ENCODE measurements at places on chromosomes 7 and 10.

GRCh38 chr7:148535217-148535616, 55.3 kb upstream of the C7orf33 start:
- DNase-seq = peak; percentile 70

GRCh38 chr7:27634671-27635493, 27.8 kb downstream of the HIBADH start:
- DNase-seq = peak; percentile 54

- no peak for DNase-seq
Measured at GRCh38 chr10:3972460-3973301, 187.7 kb upstream of the KLF6 start.

GRCh38 chr7:8637322-8637721, 203.9 kb downstream of the NXPH1 start:
- no peak for DNase-seq

DNA sequence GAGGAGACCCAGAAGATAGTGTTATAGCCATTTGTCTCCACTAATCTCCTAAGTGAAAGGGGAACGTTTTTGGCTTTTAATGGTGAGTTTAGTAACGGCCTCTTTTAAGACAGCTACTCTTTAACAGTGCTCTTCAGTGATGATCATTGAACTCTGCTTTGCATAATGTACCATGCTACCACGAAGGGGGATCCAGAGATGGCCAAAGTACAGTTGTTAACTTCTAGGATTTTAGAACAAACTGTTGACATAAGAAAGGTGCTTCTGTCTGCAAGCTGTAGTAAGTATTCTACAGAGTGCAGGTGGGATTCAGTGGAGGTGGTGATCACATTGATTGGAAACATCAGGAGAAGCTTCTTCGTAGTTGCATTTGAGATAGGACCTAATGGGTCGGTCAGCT, 114.1 kb upstream of the RPA3 start:
- DNase-seq = no peak

GRCh38 chr7:44257618-44258422, 57.0 kb downstream of the YKT6 start:
- no peak for DNase-seq

DNA sequence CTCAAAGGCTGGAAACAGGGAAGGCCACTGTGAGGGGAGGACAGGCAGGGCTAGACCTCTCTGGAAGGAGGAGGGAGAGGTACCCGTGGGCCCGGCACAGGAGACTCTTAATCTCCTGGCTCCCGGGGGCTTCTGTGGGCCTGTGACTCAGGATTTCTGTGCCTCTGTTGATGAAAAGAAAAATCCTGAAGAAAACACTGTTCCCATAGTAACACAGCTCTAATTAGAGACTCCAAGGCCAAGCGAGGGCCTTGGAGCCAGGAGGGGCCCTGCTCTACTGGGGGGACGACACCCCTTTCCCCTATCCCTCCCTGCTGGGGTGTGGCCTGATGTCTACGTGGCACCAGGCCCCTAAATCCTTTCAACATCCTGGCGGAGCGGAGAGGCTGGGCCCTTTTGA, 174.1 kb upstream of the TNRC18 start:
- DNase-seq = peak; percentile 58

- no peak for DNase-seq
Measured at GRCh38 chr7:102457352-102457924, 7.2 kb downstream of the ALKBH4 start.

DNA sequence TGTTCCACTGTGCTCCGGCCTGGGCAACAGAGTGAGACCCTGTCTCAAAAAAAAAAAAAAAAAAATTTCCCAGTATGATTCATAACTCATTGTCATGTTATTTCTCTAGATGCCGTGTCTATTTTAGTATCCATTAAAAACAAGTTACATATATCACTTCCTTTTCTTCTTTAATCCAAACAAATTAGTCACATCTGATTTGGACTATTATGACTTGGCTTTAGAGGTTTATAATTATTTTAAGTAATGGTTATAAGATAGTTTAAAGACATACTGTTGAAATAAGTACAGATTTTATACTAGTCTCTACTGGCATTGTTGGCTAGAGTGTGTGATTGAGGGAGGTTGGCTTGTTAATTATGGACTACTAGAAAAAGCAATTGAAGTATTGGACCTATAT, 53.3 kb downstream of the ZMYND11 start:
- DNase-seq = no peak

DNA sequence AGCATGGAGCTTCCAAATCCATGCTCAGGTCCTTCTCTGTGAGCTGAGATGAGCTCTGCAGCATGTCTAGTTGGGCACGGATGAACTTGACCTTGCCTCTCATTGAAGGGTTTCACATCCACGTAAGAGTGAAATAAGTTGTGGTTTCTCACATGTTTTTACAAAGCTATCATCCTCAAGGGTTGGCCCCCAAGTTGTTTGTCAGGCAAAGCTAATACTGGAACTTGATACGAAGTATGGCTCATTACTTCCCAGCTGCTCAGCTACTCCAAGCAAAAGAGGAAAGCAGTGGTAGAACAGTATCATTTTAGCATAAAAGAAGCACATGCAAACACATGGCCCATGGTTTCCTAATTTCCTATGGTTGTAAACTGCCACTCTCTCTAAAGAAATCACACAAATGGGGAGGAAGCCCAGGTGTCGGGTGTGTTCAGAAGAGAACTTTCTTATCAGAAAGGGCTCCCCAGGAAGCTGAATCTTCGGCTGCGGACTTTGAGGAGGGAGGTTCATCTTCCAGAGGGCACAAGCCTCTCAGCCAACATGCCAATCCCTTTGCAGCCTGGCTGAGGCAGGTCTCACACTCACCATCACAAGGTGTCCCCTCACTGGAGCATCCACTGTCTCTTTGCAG, 45.3 kb downstream of the PDLIM1 start:
- no peak for DNase-seq

GRCh38 chr7:146090023-146090645, 26.5 kb upstream of the CNTNAP2 start:
- DNase-seq = peak; percentile 83

- DNase-seq = no peak
Measured at GRCh38 chr7:157795643-157796042, 458.8 kb downstream of the DNAJB6 start.

DNA sequence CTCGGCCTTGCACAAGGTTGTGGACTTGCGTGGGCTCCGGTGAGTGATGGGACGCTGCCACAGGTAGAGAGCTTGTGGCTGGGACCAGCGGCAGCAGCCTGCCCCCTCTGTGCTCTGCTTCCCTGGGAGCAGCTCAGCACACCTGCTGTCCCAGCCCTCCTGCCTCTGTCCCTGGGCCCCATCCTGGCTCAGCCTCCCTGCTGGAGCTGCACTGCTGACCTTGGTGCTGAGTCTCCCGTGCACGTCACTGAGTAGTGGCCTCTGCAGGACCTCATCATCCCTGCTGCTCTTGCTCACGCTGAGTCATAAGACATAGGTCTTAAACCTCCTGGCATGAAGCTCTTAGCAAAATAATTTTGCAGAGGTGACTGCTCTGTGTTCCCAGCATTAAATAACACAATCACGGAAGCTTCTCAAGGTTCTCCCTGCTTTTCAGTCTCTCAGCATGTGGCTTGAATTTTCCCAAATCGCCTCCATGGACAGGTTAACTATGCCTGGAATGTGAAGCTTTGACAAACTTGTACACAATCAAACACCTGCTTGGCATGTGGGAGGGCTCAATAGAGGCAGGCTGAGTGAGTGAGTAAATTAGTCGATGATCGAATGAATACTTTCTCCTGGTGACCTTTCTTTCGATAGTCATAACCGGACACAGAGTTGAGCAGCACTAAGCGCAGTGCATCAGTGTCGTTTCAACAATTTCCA, 63.8 kb upstream of the NPS start:
- no peak for DNase-seq

- no peak for DNase-seq
Measured at GRCh38 chr7:106561666-106562411, 99.1 kb downstream of the CCDC71L start.

DNA sequence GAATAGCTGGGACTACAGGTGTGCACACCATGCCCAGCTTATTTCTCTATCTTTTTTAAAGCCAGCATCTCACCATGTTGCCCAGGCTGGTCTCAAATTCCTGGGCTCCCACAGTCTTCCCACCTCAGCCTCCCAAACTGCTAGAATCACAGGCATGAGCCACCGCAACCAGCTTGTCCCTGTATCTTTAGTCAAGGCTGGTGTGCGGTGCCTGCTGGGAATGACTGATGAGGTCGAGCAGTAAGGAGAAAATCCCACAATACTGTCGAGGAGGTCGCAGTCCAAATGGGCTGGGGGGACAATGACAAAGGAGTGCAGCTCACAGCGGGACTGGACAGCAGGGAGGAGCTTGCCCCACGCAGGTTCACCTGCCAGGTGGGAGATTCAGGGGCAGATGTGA, 50.2 kb upstream of the CALN1 start:
- no peak for DNase-seq

DNA sequence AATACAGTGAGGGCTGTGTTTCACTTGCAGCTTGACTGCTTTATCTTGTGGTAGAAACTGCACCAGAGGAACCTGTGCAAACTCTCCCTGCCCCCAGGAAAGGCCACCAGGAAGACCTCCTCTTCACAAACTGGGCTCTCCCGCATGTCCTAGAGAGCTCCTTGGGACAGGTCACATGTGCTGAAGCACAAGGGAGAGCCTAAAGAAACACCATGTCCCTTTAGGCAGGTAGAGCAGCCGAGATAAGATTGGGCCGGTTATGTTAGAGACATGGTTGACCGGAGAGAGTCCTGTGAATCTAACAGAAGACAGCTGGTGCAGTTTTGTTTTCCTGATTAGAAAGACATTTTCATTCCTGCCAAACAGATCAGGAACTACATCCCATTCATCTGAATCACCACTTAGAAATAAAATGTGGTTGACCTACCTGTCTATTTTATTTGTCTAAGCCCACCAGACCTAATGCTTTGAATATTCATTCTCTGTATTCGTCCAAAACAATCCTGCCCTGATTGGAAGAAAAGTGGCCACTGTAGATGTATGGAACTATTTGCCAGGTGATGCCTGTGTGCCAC, 224.1 kb downstream of the GLI3 start:
- no peak for DNase-seq

DNA sequence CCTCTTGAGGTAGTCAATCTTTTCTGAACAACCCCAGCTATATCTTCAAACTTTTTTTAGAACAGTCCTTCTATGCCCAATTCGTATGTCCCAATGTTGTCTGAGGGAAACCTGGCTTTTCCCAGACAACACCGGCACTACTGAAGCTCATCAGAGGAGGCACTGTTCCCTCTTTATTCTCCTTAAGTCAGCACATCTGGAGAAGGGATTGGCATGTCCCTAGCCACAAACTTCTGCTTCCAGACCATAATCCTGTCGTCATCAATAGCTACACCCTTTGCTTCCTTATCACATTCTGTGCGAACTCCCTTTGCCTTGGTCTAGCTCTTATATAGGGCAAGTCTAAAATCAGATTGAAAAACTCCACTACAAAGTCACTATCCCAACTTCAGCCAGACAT, 22.9 kb downstream of the PON3 start:
- DNase-seq = no peak

GRCh38 chr7:83697804-83698530, 49.0 kb upstream of the SEMA3E start:
- DNase-seq = no peak

DNA sequence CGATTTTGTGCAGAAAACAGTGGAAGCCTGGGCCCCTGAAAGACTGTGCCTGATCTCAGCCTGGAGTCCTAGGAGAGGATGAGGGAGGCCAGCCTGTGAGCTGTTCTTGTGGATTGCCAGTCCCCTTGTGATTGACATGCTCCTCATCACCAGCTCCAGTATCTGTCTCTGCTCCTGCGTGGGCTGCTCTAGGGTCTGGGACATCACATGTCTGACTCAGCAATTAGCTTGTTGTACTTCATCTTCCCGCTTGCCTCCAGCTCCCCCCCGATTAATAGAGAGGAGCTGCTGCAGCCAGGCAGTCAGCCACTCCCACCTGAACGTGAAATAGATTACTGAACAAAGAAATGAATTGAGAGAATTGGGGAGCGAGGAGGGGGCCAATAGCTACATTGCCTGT, 99.6 kb upstream of the TBX20 start:
- peak; percentile 33 for DNase-seq

DNA sequence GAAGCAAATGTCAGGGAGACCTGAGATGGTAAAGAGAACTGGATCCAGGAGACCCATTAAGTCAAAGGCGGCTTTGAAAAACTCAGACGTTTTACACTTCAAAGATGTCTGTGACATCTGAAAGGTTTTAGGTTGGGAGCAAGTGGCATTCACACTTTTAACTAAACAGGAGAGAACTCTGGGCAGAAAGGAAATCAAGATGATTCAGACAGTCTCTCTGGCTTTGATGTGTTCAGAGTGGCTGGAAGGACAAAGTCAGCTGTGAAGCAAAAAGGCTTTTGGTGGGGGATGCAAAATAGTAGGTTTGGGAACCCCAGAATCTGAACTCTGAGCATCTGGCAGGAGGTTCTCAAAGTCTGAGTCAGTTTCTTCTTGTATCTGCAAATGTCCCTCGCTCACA, 66.6 kb downstream of the PRKCQ start:
- DNase-seq = no peak

DNA sequence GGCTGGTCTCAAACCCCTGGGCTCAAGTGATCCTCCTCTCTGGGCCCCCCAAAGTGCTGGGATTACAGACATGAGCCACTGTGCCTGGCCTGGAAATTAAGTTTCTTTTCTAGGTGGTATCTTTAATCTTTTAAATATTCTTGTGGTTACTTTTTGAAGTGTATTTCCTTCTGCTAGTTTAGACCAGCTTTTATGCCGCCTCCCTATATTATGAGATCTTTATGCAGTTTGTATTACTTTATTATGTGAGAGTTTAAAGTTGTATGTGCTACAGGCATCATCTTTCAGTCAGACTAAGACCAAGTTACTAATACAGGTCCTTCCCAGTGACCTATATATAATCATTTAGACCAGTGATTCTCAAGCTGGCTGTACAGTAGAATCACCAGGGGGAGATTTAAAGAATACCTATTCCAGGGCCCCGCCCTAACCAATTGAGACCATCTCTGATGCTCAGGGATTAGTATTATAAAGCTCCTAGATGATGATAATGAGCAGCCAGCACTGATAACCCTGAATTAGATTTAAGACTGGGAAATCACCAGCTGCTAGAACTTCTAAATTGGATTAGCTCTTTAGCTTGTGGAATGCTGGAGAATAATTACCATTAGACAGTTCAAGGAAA, 11.3 kb downstream of the INPP5F start:
- DNase-seq = peak; percentile 15

DNA sequence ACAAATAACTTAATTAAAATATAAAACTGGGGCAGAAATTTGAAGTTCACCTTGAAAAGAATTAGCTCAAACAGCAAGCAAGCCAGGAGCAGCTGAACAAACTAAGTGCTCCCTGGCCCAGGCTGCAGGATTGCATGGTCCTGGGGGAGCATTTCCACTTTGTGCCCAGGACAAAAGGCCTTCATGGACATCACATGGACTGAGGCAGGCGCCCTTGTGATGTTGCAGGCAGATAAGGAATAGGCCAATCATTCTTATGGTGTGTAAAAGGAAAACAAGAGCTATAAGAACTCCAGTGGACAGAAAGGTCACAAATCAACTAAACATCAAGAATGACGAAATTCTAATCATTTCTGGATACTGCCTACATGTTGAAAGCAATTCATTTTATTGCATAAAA, 17.5 kb upstream of the TECTB start:
- DNase-seq = no peak

- no peak for DNase-seq
Measured at GRCh38 chr10:44961931-44962750, 2.5 kb downstream of the RASSF4 start.

GRCh38 chr7:104124893-104125477, 82.8 kb downstream of the ORC5 start:
- DNase-seq = no peak

- no peak for DNase-seq
Measured at GRCh38 chr10:65194126-65194525, 1672.9 kb downstream of the REEP3 start.

- no peak for DNase-seq
Measured at GRCh38 chr10:98344589-98345038, 70.4 kb downstream of the PYROXD2 start.
